ENCODE measurements at places on chromosomes 4 and X.

- DNase-seq = no peak
Measured at GRCh38 chr4:152974468-152975379, 38.6 kb downstream of the FHDC1 start.

GRCh38 chr4:150590631-150591030, 8.7 kb downstream of the MAB21L2 start:
- DNase-seq = no peak

- DNase-seq = no peak
Measured at GRCh38 chr4:150415213-150415612, 166.7 kb upstream of the MAB21L2 start.

DNA sequence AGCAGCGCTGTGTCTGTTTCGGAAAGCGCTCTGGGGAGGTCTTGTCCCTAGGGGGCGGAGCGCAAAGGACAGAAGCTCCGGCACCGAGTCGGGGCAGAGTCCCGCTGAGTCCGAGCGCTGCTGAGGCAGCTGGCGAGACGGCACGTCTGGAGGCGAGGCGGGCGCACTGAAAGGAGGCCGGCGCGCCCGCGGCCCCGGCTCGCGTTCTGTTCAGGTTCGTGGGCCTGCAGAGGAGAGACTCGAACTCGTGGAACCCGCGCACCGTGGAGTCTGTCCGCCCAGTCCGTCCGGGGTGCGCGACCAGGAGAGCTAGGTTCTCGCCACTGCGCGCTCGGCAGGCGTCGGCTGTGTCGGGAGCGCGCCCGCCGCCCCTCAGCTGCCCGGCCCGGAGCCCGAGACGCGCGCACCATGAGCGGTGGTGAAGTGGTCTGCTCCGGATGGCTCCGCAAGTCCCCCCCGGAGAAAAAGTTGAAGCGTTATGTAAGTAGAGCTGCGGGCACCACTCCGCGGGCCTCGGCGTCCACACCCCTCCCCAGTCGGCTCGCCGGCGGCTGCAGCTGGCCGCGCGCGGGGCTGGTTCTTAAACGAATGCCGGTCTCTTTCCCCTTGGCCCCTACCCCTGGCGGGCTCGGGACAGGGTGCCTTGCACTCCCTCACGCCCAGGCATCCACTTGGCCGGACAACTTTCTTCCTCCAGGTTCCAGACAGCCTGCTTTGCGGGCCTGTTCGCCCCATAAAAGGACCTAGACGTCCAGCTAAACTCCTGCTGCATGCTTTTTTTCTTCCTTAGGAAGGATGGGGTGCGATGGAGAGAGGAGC, at the start of gene GAB1:
Gene GAB1 (plus strand): TSS at position 96 of the 819 bp plus-strand sequence. CDS start 313 bp downstream, at position 409.
- peak; percentile 36 for DNase-seq

DNA sequence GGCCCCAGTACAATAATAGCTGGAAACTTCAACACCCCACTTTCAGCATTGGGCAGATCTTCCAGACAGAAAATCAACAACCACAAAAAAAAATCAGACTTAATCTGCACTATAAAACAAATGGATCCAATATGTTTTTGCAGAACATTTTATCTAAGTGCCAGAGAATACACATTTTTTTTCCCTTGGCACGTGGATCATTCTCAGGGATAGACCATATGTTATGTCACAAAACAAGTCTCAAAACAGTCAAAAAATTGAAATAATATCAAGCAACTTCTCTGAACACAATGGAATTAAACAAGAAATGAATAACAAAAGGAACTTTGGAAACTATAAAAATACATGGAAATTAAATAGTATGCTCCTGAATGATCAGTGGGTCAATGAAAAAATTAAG, 576.3 kb downstream of the PCDH19 start:
- DNase-seq = no peak

DNA sequence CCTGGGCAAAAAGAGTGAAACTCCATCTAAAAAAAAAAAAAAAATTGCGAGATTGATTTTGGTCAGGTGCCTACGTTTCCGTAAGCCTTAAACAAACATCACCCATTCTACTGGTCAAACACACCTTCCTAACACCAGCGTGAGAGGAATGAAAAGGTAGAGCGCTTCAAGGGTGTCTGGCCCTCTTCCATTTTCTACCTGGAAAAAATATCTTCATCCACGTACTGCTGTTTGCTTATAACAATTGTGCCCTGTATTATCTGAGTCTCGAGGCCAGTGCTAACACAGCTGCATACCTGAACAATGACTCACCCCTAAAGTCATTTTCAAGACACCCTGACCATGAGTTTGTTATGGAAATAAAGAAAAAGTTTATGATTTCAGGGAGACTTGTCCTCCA, 13.9 kb downstream of the TMSB4X start:
- no peak for DNase-seq

GRCh38 chr4:5144384-5144783, 93.1 kb downstream of the STK32B start:
- no peak for DNase-seq

GRCh38 chr4:1971456-1972200, 37.1 kb downstream of the NELFA start:
- no peak for DNase-seq

DNA sequence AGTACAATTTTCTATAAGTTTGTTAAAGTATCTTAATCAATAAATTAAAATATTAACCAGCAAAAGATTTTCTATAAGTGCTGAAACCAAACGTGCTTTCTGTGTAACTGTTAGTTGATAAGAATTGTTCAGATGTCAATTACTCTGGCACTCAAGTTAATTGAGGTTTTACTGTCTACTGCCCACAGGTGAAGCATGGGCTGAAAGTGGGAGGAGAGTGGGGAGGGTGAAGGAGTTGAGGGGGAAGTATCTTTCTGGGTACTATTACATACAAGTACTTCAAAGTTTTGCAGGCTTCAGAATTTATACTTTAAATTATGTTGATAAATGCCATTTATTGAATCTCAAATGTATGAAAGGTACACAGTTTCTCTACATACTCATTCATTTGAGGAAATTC, 19.1 kb upstream of the CXCL3 start:
- DNase-seq = no peak

- no peak for DNase-seq
Measured at GRCh38 chr4:24519649-24520048, 64.7 kb downstream of the DHX15 start.

DNA sequence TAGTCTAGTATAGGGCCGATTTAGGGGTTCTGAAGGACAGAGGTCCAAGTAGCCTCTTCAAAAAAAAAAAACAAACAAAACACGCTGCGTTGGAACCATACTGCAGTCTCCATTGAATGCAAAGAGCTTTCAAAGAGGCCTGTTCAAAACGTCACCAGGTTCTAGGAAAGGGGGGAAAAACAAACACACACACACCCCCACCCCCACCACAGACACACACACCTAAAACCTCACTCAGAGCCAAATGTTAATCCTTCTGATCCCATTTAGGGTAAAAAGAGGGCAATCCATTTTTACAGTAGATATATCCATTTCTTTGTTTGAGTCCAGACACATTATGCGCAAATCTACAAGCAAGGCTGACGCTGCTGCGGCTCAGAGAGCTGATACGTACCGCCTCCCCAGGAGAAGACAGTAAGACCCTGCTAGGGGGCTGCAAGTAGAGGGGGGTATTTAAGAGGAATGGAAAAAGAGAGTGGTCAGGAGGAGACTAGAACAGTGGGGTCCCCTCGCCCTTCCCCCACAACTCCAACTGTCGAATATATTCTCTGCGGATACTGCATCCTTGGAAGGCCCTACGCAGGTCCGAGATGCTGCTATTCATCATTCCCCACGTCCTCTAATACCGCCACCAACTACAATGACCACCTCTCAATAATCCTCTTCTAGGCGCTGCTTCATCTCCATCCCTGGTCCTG, 1.3 kb downstream of the NKRF start:
- no peak for DNase-seq

DNA sequence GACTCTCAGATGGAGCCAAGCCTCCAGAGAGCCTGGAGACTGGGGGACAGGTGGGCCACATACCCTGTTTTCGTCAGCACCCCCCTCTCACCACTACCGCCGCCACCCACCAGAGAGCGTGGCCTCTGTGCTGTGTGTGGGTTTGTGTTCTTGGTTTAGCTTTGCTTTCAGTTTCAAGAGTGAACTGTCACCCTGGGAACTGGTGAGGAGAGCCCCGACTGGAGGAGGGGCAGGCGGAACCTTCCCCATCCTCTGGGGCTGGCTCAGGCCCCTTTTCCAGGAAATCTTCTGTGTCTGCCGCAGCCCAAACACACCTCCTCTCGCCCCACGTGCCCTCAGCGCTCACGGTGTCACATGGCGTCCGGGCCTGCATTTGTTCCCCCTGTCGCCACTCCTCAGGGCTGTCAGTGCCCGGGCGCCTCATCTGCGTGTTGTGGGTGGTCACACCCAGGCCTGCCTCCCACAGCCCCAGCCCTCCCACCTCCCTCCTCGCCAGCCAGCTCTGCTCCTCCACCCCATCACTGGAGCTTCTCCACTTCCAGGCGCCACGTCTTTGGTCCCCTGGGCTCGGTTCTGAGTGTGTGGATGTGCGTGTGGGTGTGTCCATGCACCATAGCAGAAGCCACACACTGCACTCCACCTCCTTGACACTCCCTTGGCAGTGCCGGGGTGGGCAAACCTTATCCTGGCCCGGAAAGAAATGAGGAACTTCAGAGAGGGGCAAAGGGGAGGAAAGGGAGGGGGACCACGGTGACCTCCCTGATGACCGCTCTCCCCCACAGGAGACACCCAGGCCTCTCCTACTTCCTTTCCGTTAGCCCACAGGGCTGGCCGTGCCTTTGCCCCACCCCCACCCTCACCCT, 27.8 kb downstream of the ELF4 start:
- DNase-seq = no peak

DNA sequence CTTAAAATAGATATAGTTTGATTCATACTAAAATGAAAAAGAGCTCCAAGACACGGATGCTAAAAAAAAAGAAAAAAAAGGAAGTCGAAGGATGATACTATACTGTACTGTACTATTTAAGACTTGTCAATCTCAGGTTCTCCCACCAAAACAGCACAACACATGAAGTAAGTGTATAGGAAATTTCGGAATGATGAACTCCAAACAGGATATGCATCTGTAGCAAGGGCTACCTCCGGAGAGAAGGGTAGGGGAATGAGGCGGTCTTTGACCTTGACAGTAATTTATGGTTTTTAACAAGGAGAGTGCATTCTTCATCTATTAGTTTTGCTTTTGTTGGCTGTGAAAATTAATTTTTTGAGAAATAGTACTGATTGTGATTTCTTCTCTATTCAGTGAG, 541 bp upstream of the FIP1L1 start:
- DNase-seq = no peak

GRCh38 chr4:123298801-123299200, 97.8 kb upstream of the SPRY1 start:
- DNase-seq = no peak

GRCh38 chr4:77859256-77859655, 3.4 kb upstream of the MRPL1 start:
- DNase-seq = no peak

DNA sequence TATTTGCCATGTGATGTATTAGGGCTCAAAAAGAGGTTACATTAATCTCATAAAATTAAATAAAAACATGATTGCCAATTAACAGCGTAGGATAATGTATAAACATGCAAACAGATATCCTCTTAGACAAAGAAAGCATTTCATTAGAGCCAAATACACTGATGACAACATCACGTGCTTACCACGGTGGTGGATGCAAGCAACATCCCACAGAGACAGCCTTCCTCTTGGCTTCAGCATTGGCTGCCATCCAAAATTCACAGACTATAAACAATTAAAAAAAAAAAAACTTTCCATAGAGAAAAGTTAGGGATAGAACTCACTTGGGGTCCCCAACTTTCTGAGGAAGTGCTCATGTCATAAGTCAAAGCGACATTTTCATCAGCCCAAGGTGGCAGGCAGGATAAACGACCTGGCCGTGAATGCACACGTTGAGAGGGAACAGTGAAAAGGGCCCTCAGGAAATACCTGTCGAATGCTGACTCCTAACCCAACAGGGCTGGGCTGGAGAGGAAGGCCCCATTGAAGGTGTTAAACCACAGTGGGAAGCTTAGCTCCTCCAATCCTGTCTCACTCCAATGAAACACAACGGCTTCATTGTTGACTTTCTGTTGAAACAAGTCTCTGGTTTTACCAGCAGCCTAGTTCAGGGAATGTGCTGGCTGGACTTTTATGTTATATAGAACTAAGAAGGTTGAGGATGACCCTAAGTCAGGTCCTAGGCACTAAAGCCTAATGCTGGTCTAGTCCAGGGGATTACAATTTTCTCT, 48.4 kb downstream of the IDS start:
- DNase-seq = no peak

DNA sequence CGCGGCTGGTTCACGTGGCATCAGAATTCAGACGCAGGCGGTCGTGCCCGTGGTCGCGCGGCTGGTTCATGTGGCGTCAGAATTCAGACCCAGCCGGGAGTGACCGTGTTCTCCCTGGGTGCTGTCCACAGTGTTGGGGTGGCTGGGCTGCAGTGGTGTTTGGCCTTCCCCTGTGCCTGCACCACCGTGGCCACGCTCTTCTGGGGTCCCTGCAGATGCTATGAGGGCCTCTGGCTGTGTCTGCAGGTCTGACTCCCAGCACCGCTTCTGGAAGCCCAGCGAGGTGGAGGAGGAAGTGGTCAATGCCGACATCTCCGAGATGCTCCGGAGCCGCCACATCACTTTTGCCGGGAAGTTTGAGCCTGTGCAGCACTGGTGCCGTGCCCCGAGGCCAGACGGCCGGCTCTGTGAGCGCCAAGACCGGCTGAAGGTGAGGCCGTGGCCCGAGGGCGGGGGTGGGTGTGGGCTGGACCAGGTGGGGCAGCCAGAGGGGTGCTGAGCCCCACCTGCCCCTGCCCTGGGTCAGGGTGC, 26.4 kb downstream of the NKX1-1 start:
- no peak for DNase-seq

DNA sequence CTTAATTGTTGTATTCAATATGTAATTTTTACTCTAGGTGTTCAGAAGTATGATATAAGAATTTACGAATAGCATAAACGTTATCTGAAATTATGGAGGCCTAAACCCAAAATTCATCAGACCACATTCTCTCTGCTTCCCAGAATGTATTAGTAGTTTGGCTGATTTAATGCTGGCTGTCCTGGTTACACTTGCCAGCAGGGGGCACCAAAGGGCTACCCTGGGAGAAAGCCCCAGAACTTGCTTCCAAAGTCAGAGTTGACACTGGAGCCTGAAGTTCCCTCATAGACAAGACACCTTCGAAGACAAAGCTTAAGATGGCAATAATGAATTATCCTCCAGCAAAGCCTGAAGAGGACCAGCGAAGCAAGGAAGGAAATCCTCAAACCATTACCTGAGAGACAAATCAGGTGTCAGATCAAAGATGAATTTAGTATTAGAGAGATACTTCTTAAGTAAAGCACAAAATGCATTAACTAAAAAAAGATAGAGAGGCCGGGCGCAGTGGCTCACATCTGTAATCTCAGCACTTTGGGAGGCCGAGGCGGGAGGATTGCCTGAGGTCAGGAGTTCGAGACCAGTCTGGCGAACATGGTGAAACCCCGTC, 11.3 kb upstream of the ANOS1 start:
- DNase-seq = peak; percentile 3

GRCh38 chrX:109448282-109448938, 33.5 kb downstream of the GUCY2F start:
- DNase-seq = no peak

DNA sequence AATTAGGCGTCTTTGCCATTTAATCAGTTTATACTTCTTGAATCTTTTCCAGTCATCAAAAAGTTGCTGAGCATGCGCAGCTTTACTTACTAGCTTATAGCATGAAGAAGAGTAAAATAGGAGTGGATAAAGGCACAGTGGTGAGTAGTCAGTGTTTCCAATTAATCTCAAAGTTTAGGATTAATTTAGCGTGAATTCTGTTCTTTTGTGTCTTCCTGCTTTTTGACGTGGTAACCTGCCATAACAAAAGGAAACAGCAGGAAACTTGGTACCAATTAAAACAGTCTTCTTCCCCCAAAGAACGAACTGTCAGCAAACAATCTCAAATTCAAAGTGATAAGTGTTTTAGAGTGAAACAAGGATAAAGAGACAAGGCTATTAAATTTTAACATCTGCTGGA, 61.9 kb downstream of the TET2 start:
- DNase-seq = no peak

GRCh38 chr4:60422439-60422838, 777.7 kb upstream of the ADGRL3 start:
- DNase-seq = no peak

Measured in NCI-H1930 (cell line).